ENCODE measurements at places on chromosomes 7 and 10.

- no peak for ATAC-seq
These were observed 263.1 kb upstream of the PITRM1 start for GRCh38 chr10:3435671-3436070.

DNA sequence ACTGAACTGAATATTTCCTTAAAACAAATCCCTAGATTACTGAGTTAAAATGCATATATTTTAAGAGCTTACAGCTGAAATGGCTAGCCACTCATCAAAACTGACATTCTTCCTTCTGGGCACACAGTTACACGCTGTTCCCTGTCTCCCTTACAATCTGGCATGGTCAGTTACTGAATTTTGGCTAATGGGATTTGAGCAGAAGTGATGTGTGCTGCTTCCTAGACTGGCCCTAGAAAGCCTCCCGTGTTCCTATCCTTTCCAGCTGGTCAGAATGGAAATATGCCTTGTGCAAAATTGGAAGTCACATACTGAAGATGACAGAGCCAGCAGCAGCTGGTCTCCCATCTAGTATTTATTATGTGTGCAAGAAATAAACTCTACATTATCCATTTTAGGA lies 128.7 kb upstream of the NAMPT start:
- no peak for ATAC-seq

- no peak for ATAC-seq
These were observed 381.8 kb downstream of the PHF14 start for GRCh38 chr7:11355399-11356005.

DNA sequence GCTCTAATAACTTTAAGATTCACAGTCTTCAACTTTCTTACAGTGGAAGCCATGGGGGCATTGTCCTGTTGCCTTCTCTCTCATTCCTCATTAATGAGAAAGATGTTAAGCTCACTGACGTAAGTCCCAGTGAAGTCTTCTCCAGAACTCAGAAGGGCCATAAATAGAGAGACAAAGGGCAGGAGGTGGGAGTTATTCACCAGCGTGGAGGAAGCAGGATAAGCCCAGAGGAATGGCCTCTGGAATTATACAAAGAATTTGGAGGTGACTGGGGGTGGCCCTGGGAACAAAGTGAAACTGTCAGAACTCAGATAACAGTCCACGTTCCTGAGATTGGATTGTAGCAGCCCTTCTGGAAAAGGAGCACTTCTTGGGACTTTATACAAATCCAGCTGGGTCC lies 52.4 kb downstream of the SORBS1 start:
- peak; percentile 71 for ATAC-seq

DNA sequence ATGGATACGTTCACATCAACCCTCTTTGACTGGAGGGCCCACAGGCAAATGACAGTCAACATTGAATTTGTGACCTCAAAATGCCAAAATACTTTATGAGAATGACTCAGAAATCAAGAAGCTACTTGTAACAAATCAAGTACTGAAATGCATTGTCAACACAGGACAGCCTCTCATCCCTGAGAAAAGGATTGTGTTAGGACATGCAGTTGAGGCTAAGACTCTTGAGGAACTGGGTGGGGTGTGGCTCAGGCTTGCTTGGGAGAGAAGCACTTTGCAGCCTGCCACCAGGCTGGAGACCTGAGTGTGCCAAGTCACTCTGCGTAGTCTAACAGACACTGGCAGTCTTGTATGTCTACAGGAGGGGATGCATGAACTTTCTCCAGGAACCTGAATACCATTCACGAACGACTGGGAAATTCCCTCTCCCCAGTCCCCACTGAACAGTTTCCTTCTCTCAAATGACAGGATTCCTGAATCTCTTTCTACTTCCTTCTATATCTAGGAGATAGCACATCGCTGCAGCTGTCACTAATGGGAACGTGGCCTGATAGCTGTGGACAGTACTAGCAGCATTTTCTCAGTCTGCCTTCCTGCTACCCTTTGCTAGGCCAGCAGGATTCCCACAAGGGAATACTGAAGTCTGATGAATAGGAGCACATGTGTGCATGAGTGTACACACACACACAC lies 3.3 kb upstream of the SMO start:
- no peak for ATAC-seq

- ATAC-seq = no peak
These were observed 30.8 kb downstream of the PDIA4 start for GRCh38 chr7:148997497-148997896.

- ATAC-seq = no peak
These were observed 19.0 kb upstream of the FAM20C start for GRCh38 chr7:173209-173918.

- no peak for ATAC-seq
These were observed 10.9 kb upstream of the ASB10 start for GRCh38 chr7:151197932-151198331.

GRCh38 chr7:36276428-36277248 lies 113.0 kb upstream of the ANLN start:
- ATAC-seq = no peak

DNA sequence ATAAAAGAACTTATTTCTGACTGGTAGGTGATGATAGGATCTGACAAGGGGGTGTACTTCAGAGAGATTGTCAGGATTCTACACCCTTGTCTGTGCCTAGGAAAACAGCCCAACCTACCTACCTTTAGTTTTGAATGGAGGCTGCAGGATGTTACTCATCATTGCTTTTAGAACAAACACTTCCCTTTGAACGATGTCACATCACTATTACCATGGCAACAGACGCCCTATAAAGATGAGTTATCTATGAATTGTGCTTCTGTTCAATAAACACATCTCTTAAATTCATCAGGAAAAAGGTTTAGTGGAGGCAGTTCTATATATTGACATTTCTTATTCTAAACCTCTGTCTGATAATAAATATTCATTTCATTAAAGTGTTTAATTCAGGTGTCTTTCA lies 362.4 kb downstream of the CNTNAP2 start:
- ATAC-seq = no peak

- ATAC-seq = no peak
These were observed 12.8 kb downstream of the OR13A1 start for GRCh38 chr10:45302573-45302972.

GRCh38 chr10:5588603-5589002 lies 63.8 kb downstream of the CALML3 start:
- no peak for ATAC-seq

- ATAC-seq = peak; percentile 37
These were observed 133.6 kb downstream of the ZMIZ1 start for GRCh38 chr10:79202188-79203013.

DNA sequence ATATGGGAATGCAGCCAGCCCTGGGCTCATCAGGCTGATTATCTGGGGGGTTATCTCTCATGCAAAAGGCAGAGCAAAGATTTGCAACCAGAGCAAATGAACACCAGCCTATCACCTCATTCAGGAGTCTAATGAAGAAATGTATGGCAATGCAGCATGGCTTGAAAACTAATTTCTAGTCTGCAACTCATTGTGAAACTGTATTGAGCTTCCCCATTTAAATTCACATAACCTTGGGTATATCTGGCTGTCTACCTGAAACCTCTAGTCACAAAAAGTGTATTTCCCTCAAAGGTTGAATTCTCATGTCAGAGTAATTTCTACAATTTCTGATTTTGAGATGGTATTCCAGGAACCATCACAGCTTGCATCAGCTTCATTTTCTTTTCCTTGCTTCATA lies 240.0 kb downstream of the SDHAF3 start:
- no peak for ATAC-seq

DNA sequence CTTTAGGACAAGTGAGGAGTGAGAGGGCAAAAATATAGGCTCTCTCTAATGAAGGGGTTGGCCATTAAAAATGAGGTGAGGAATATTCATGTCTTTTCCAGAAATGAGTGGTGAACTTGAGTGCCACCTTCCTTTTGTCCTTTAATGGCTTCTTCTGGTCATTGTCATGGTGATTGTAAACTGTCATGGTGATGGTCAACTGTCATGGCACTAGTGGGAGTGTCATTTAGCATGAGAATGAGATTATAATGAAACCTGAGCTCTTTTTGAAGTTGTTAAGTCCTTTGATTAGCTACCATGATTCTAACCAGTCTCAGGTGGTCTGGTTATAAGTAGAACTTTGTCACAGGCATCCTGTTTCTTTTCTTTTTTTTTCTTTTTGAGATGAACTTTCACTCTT lies 524.4 kb downstream of the NEBL start:
- ATAC-seq = no peak

GRCh38 chr7:128117691-128118090 lies 86.5 kb upstream of the LRRC4 start:
- no peak for ATAC-seq

- peak; percentile 97 for ATAC-seq
These were observed at the start of gene COA1 for GRCh38 chr7:43729214-43729923. Gene COA1 (minus strand): TSS chr7:43729523. CDS start chr7:43648614, 80,909 bp downstream.

DNA sequence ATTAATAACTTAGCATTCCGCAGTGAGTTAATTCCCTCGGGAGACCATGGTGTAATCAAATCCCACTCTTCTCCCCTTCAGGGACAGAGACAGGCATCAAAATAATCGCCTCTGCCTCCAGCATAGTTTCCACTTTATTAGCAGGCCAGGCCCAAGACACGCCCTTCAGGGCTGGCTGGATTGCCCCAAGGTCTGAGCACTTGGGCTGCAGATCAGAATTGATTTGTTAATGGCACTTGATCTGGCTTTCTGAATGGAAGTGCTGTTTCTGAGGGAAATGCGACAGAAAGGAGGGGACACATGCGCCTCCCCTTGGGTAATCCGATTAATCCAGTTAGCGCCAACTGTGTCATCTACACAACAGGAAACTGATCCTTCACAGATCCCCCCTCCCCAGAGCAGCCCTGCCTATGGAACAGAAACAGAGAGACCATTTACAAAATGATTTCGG lies 15.6 kb downstream of the CHAT start:
- ATAC-seq = no peak

GRCh38 chr7:80848841-80849240 lies 70.0 kb downstream of the SEMA3C start:
- ATAC-seq = no peak

GRCh38 chr10:119677904-119678755 lies 26.9 kb downstream of the BAG3 start:
- no peak for ATAC-seq

DNA sequence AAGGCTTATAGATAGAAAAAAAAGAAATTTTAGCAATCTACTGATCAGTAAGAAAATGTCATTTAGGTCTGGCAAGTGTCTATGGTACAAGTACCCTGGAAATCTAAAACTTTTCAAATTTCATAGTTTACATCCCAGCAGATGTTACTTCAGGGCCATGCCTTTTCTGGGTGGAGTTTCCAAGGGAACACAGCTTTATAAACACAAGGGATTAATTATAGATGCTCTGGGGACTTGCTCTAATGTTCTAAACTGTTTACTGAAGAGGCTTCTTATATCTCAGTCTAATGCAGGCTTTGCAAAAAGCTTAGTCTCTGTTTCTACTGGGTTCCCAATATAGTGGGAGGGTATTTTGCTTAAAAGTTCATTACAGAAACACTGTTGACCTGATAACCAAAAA lies 3.1 kb downstream of the CD36 start:
- no peak for ATAC-seq

GRCh38 chr10:102400076-102400475 lies 4.6 kb downstream of the NFKB2 start:
- no peak for ATAC-seq

DNA sequence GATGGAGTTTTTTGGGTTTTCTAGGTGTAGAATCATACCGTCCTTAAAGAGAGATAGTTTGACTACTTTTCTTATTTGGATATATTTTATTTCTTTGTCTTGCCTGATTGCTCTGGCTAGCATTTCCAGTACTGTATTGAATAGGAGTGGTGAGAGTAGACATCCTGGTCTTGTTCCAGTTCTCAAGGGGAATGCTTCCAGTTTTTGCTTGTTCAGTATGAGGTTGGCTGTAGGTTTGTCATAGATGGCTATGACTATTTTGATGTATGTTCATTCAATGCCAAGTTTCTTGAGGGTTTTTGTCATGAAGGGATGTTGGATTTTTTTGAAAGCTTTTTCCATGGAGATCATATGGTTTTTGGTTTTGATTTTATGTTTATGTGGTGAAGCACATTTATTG lies 676.9 kb downstream of the SUGCT start:
- ATAC-seq = no peak

DNA sequence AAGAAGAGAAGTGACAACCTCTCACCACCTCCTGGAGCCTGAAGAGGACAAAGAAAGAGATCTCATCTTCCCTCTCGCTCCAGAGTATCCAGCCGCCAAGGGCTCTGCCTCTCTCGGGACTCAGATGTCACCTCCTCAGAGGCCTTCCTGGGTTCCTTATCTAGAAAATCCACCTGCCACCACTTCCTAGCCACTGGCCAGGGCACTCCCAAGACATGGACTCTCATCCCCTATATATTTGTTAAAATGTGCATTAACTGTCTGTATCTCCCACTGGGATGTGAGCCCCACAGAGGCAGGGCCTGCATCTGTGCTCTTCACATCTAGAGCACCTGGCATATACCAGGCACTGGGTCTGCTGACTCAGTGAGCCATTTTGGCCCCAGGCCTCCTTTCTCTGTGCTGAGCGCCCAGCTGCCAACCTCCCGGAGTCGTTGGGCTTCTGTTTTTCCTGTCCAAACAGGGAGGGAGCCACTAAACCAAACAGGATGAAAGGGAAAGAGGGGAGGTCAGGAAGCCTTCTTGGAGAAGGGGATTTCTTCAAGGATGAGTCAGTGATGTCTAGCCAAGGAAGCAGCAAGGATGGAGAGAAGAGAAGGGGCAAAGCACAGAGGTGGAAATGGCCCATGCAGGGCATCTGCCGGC lies 58.9 kb downstream of the KCNMA1 start:
- ATAC-seq = no peak

- ATAC-seq = no peak
These were observed 16.4 kb downstream of the ADK start for GRCh38 chr10:74167443-74167842.
